NCI-H2029 treated with DMSO at 0.1 percent for 48 hours (cell line): ENCODE measurements at places on chromosomes 11 and 22.
A peak's percentile ranks its signal among the peaks of the same experiment; 100 is the strongest.

DNA sequence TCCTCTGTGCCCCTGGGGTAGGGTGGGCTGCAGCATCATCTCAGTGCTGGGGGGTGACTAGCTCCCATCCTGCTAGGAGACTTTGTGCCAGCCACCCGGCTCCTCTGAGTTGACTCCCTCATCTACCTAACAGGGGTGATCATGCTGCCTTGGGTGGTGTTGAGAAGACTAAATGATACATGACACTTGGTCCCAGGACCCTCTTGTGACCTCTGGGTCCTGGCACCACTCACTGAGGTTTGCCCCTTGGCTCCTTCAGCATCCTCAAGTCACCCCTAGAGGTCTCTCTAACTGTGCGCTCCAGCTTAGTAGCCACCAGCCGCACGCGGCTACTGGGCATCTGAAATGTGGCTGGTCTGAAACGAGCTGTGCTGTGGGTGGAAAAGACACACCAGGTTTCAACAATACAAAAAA lies 72.1 kb downstream of the LRRC32 start:
- no peak for DNase-seq

DNA sequence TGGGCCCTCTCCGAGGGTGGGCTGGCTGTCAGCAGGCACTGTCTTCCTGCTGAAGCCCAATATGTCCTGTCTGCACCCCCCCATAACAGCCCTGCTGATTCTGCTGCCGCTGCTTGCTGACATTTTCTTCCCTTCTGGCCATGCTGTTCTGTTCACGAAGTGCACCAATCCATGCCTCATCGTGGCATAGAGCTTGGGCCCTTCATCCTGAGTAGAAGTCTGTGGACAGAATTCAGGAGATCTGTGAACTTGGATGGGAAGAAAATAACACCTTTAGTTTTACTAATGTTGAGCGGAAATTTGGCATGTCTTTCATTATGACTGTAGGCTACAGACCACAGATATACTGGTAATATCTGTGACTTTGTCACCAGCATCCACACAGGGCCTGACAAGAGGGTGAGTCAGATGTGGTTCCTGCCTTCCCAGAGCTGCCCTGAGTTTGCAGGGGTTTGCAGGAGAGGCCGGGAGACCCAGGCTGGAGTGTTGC lies 14.1 kb upstream of the KIAA0930 start:
- DNase-seq = no peak

GRCh38 chr11:35231076-35231860 lies 92.3 kb downstream of the CD44 start:
- no peak for DNase-seq

DNA sequence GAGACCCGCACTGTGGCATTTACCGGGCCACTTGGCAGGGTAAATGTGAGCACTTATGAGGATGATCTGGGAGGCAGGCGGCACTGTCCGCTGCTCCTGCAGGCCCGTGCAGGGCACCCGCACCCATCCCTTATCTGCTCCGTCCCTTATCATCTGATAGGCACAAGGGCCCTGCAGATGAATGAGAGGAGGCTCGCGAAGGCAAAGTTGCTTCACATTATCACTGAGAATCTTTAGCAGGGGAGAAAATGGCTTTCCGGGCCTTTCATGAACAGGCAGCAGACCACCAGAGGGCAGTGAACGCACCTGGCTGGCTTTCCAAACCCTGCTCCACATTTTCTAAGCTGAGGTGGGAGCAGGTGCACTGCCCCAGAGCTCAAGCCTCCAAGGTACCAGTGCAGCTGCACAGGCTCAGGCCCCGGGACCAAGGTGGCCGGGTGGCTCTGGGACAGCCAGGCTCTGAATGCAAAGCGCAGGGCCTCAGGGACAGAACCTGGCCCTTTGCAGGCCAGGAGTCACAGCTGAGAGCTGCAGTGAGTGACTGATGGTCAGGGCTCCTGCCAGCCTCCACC lies 165.6 kb downstream of the SHANK2 start:
- DNase-seq = peak; percentile 50

DNA sequence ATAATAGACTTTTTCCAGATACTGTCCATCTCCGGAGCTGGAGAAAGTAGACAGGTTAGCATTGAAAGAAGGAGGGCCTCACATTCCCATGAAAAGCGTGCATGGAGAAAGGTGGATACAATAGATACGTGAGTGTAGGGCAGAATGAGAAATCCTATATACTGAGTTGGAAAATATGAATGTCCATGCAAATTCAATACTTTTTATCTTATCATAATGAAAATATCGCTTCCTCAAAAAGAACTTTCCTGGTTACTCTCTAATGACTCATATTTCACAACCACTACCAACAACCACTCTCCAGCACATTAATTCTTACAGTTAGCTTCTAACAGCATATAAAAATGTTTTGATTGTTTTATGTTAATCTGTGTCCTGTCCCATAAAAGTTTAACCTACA lies 22.0 kb upstream of the MS4A6A start:
- no peak for DNase-seq

DNA sequence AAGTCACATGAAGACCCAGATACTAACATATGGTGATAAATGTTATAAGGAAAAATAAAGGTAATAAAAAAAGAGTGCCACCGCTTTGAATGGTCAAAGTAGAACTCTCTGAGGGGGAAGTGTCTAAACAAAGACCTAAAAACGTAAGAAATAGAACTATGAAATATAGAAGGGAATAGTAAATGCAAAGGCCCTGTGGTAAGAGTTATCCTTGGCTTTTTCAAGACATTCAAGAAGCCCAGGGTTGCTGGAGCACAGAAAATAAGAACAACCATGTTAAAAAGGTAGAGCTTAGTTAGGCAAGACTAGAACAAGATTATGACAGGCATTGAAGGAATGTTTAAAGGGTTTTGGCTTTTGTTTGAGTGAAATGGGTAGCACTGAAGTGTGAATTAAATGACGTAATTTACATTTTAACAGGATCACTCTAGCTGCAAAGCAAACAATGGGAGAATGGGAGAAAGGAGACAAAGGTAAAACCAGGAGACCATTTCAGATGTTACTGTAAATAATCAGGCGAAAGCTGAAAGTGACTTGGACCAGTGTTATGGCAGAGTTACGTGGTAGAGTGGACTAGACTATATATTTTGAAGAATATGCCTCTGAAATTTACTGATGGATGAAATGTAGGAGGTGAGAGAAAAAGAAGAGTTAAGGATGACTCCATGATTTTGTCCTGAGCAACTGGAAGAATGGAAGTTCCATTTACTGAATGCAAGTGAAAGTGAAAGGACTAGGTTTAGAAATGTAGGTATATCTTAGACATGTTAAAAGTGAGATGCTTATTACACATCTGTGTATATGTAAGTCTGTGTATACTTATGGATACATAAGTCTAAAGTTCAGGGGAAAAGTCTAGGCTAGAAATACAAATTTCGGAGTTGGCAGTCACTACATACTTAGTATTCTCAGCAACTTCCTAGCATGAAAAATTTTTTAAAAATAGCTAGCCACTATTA lies 28.5 kb downstream of the BTBD10 start:
- DNase-seq = peak; percentile 49

DNA sequence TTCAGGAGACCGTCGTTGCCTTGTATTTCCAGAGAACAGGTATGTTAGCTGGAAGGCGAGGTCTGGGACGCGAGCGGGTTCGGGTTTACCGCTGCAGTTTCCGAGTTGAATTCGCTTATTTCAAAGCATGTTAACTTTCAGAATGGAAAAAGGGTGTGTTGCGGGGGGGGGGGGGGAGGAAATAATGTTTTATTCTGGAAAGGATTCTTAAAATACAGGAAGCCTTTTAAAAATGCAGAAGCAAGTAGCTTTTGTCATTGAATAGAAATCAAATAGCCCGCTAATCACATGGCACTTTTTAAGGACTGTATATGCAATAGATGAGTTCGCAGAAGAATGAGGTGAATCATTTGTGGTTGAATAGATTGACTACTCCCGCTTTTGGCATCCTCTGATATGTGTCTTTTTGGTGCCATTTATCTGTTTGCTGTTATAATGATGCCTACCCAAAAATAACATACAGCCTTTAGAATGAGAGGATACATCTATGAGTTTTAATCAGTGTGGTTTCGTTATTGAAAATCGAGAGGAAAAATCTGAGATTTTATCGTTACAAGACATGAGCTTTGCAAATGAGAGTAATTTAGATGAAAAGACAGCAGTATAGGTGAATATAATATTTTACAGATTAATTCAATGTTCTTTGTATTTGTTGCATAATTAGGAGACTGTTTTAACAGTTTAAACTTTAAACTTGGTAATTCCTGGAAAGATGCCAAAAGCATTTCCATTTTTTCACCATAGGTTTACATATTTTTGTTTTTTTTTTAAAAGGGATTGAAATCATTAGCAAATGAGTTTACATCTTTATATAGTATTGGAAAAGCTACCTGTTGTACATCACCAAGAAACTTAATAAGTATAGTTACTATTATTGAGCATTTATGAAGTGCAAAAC lies 1.7 kb downstream of the PDE3B start:
- DNase-seq = no peak

DNA sequence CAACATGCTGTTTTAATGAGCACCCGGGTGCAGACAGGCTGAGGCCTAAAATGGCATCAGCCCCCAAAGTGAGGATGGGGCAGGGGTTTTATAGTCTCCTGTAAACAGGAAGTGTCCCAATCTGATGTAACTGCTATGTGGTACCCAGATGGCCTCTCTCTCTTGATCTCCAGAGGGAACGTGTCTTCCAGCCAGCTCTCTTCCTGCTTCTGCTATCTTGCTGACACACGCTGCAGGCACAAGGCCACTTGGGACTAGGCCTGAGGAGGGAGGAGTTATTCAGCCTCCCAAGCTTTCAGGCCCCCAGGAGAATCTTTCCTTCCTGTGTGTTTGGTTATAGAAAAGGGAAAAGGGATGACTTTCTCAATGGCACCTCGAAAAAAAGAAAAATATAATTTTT lies 11.4 kb upstream of the VSTM5 start:
- DNase-seq = no peak

DNA sequence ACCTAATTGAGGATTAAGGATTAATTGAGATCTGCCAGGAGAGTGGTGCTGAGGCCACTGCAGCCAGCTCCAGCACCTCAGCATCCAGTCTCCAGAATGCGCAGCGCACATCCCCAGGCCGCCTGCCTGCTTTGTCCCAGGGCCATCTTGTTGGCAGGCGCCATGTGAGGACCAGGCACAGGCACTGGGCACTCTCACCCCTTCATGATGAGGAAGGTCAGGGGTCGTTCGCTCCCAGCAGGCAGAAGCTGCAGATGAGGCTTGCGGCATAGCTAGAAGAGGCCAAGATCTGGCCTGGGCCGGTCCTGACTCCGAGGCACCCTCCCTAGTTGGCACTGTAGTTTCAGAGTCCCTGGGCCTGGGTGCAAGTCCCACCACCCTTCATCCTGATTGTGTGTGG lies 6.4 kb downstream of the CABP2 start:
- no peak for DNase-seq

DNA sequence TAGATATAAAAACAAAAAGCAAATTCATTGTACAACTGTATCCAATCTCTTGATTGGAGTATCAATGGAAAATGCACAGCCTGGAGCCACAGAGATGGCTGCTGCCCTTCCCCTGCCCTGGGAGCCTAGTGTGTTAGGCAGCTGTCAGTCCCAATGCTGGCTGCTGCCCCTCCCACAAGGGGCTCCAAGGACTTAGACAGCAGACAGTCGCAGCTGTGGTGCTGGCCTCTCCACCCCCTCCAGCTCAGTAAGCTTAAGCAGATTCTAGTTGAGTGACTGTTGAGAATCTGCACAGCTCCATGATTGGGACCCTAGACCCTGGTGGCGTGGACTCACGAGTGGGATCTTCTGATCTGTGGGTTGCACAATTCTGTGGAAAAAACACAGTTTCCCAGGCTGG lies 1511.2 kb downstream of the FAM181B start:
- DNase-seq = no peak

- DNase-seq = no peak
These were observed 100.3 kb upstream of the PITPNB start for GRCh38 chr22:28019360-28019759.

GRCh38 chr11:111676878-111677585 lies 74.8 kb downstream of the SIK2 start:
- no peak for DNase-seq

GRCh38 chr11:43868852-43869567 lies 11.6 kb upstream of the ALKBH3 start:
- no peak for DNase-seq

DNA sequence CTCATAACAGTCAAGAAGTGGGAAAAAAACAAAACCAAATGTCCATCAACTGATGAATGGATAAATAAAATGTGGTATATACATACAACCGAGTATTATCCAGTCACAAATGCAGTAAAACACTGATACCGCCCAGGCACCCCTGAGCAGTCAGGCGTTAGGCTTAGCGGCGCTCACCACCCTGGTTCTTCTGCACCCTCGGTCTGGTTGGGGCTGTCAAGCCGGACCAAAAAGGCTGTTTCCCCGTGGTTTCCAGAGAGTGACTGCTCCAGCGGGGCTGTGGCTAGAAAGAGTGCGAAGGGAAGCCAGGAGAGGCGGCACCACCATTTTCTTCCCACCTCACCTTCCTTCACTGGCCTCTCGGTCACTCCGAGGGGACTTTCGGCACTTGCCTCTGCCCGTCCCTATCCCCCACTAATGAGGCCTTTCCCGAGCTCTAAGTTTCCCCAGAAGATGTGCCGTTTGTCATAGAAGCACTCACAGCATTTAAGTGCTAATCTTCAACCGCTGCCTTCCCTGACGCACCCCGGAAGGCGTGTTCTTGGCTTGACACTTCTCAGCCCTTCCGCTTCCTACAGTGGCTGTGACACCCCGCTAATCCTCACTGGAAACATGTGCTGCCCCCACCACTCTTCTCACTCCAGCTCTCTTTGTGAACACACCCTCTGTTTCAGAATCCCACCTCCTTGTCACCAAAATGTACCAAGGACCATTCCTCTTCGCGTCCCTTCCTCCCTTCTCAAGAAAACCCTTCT lies 42.4 kb downstream of the FCHSD2 start:
- DNase-seq = no peak

GRCh38 chr22:37403267-37403960 lies 23.9 kb downstream of the ELFN2 start:
- no peak for DNase-seq

- no peak for DNase-seq
These were observed 130.1 kb upstream of the SYN3 start for GRCh38 chr22:33188326-33188725.

- DNase-seq = no peak
These were observed 792 bp downstream of the RBMXL2 start for GRCh38 chr11:7089328-7090251.

GRCh38 chr11:85318573-85318972 lies 308.6 kb downstream of the DLG2 start:
- no peak for DNase-seq

GRCh38 chr11:123183391-123184099 lies 11.5 kb downstream of the CLMP start:
- no peak for DNase-seq
